ENCODE measurements at places on chromosomes 5 and 9.
A peak's percentile ranks its signal among the peaks of the same experiment; 100 is the strongest.

GRCh38 chr5:75234251-75234650 is 2.4 kb downstream of the ANKRD31 start:
- no peak for DNase-seq

GRCh38 chr5:134151723-134152122 is 25.0 kb downstream of the SKP1 start:
- no peak for DNase-seq

DNA sequence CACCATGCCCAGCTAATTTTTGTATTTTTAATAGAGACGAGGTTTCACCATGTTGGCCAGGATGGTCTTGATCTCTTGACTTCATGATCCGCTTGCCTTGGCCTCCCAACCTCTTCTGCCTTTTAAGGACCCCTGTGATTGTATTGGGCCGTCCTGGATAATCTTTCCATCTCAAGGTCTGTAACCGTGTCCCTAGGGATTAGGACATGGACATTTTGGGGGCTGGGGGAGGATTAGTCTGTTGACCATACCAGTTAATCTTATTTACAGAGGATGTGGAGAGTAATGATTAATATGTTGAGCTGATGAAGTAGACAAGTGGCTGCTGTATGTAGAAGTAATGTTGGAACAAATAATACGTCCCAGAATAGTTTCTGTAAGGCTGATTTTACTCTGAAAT is 23.1 kb downstream of the LNPEP start:
- no peak for DNase-seq

DNA sequence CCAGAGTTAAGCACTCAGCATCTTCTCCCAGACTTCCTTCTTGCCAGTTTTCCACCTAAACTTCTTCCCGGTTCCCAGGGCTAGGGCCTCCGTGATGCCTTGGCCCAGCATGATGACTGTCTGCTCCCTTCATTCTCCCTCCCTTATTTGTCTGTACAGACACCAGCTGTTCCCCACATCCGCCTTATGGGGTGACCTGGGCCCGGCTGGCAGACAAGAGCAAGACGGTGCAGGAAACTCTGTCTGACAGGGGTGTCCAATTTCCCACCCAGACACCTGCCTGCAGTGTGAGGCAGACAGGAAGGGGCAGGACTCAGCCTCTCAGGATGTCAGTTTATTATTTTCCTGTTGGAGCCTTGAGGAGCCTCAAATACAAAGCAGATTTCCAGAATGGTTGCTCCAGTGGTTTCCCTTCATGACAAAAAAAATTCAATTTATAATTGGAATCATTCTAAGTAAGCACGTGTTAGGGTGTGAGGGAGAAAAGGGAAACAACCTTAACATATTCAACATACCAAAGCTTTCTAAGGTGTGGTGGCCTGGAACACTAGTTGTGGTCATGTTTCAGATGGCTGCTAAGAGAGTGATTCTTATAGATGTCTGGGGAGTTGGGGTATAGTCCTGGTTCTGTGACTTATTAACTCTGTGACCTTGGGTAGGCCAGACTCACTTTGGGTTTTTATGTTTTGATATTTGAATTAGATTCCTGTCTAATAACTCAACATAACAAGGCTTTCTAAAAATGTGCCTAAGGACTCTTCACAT is 234.5 kb downstream of the PAPPA start:
- no peak for DNase-seq

- no peak for DNase-seq
Observed at GRCh38 chr9:69542942-69543704, 129.0 kb downstream of the APBA1 start.

- no peak for DNase-seq
Observed at GRCh38 chr5:150213530-150213929, 23.7 kb downstream of the SLC6A7 start.

DNA sequence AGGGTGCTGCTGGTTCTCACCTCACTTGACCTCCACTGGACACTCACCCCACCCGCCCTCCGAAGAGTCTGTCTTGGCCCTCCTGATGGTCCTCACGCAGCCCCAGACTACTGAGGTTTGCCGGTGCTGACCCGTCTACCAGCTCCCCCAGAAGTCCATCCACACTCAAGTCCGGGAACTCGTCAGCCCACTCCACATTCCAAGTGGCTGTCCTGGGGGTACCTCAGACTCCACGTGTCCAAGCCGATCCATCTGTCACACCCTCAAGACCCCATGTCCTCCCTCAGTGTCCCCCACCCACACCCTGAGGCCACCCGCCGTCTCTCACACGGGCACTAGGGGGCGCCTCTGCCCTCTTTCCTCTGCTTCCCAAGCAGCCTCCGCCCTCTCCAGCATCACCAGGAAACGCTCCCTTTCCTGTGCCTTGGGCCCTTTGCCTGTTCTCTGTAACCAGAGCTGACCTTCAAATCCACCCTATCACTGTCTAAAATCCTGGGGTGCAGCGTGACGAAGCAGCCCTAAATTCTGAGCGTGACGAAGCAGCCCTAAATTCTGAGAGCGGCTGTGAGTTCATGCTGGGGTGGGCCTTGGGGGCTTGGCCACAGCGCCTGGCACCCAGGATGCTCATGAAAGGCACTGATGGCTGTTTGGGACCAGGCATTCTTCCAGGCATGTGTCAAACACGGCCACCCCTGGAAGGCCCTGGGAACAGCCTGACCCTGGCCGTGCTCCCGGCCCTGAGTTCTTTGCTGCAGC is 95.7 kb downstream of the KCNT1 start:
- no peak for DNase-seq

GRCh38 chr5:51376509-51376908 is 6.7 kb upstream of the ISL1 start:
- DNase-seq, result no peak

GRCh38 chr5:98299435-98299834 is 474.0 kb upstream of the RGMB start:
- no peak for DNase-seq

DNA sequence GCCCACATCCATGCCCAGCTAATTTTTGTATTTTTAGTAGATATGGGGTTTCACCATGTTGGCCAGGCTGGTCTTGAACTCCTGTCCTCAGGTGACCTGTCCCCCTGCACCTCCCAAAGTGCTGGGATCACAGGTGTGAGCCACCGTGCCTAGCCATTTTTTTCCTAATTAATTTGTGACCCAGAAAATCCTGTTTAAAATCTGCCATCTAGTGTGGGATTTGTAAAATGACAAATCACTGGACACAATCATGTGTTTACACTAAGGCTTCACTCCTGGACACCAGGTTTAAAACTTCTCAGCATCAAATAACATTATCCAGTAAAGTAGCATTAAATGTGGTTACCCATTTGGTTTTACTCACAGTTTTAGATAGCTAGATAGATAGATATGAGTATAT is 18.6 kb upstream of the KDM4C start:
- no peak for DNase-seq

GRCh38 chr5:124111886-124112285 is 599.9 kb downstream of the CSNK1G3 start:
- no peak for DNase-seq

GRCh38 chr9:76927540-76928240 is 21.8 kb upstream of the PRUNE2 start:
- DNase-seq, result no peak

- no peak for DNase-seq
Observed at GRCh38 chr9:29844251-29844650, 2271.0 kb upstream of the C9orf72 start.

- peak; percentile 28 for DNase-seq
Observed at GRCh38 chr5:151612689-151613427, 21.7 kb upstream of the FAT2 start.

DNA sequence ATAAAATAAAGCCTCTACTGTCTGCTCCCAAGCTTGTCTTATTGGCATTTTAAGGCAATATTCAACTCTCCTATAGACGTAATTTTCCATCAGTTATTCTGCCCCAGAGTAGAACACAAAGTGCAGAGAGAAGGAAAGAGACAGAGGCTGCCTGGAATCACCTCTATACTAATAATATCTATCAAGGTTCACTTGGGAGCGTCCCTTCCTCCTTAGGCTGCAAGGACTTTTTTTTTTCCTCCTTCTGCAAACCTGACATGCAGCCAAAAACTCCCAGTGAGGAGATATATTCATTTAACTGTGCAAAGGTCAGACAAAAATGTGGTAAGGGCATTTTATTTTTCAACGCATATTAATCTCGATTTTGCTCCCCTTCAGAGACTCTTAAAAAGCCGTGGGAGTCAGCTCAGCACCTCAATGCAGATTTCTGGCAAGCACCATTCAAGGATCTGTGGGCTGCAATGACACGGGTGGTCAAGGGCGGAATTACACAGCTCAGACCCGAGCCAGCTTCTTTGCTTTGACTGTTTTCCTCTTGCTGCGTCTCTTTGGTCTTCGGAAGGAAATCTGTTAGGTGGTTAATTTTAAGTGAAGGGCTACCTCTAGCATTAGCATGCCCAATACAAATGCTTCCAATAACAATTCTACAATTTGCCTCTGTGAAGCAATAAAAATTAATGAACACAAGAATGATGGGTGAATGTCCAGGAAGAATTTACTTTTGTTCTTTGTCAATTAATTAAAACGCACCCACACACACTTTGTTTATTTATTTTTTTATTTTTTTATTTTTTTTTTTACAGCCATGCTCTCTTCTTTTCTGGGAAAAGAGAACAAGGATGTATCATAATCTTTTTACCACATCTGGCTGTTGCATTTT is 587.7 kb upstream of the GRAMD2B start:
- no peak for DNase-seq

GRCh38 chr9:21591221-21592062 is 109.3 kb upstream of the IFNE start:
- peak; percentile 17 for DNase-seq

GRCh38 chr5:150166650-150167511 is at the start of gene CDX1:
Gene CDX1, plus strand, starts transcription at chr5:150166778. Its CDS starts 99 bp downstream, at chr5:150166877.
- no peak for DNase-seq

DNA sequence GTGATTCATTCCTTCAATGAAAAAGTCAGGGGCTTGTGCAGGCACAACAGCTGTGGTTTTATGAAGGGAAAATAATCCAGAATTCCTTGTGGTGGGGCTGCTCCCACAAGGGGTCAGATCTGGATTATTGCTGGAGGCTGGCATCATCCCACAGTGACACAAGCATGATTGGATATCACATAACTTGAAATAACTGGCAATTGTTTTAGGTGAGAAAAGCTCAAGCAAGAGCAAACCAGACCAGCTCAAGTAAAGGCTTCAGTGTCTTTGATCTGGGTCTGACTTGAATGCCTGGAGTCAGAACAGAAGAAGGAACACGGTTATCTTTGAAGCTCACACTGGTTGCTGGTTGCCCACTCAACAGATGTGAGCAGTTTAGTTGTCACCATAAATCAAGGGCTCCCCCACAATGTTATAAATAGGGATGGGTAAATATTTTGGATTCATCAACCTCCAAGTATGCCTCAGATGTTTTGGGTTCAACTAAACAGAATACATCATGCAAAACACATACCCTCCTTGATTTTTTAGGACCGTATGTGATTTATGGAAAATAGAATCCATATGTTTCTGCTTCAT is 3.1 kb upstream of the ZNF474 start:
- no peak for DNase-seq

DNA sequence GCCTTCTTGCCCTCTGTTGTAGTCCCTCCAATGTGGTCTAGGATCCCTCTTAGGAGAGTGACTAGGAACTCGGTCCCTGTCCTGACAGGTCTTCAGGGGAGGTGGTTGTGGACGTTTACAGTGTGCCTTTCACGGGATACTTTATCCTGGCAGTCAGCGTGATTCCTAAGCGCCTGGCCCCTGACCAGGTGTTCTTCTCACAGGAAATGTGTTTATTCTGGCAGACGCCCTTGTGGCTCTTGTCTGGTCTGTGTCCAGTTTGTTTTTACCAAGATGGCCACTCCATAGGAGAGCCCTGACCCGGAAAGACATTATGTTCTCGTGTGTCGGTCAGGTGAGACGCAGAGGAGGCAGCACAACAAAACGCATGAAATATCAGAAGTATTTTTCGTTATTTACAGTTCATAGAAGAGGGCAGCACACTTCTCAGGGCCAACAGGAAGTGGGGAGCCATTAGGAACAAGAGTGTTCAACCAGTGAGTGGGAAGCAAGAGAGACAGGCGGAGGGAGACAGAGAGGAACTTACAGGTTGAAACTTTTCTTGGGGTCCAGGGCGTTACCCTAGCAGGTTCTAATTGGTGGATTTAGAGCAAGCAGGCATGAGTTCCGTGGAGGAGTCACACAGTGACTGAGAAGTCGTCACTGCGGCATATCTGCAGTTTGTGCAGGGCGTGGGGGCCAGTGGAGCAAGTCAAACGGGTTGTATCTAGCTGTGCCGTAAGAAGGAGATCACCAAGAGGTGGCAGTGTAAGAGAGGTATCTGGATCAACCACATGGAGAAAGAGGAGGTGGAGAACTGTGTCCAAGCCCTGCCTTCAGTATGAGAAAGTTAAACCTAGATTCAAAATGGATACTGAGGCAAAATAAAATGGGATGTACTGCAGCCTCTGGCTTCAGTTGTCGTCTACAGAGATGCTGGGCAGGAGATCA is 412.9 kb downstream of the ZSWIM6 start:
- no peak for DNase-seq

DNA sequence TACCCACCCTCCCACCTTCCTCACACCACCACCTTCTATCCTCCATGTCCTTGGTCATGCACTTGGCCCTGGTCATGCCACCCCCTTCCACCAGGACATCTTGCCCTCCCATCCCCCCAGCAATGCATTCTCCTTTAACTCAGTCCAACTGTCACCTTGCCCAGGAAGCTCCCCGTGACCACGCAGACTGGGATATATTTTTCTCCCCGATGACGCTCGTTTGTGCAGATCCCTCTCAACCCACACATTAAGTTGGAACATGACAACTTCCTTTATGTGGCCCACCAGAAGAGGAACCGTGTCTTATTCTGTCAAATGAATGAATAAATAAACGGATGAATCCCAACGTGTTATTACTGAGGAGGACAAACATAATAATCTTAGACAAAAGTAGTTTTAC is 82.8 kb upstream of the TAS2R1 start:
- DNase-seq, result no peak

- no peak for DNase-seq
Observed at GRCh38 chr5:116581910-116582309, 7.3 kb upstream of the SEMA6A start.

- DNase-seq, result no peak
Observed at GRCh38 chr5:61342071-61342501, 10.0 kb downstream of the ZSWIM6 start.

GRCh38 chr9:92353051-92353450 is 27.3 kb downstream of the CENPP start:
- no peak for DNase-seq

- no peak for DNase-seq
Observed at GRCh38 chr5:109319351-109319750, 90.4 kb downstream of the PJA2 start.

- DNase-seq, result no peak
Observed at GRCh38 chr5:152551061-152551460, 146.0 kb upstream of the NMUR2 start.

DNA sequence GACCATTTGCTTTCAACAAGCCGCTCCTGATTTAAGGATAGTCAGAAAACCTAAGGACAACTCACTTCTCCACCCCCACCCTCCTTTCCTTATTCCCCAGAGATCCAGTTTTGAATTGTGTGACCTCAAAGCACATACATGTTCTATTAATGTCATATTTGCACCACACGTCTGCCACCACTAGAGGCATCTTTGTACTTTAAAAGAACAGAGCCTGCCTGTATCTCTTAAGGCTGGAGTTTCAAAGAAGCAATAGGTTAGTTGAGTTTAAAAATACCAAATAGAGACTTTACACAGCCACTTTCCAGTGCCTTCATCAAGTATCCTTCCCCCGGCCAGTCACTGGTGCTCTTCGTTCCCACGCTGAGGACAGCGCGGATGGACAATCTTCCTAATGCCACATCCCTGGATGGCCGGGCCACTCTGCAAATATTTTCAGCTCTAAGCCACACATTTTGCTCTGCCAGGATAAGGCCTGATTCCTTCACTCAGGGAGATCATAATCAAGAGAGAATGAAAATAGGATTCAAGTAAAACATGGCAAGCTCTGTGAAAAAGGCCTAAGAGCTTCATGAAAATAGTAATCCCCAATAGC is 146.3 kb downstream of the SNCAIP start:
- DNase-seq, result no peak

- no peak for DNase-seq
Observed at GRCh38 chr9:7794196-7794595, 5.4 kb downstream of the DMAC1 start.
